ENCODE measurements at places on chromosomes 16 and 17.

DNA sequence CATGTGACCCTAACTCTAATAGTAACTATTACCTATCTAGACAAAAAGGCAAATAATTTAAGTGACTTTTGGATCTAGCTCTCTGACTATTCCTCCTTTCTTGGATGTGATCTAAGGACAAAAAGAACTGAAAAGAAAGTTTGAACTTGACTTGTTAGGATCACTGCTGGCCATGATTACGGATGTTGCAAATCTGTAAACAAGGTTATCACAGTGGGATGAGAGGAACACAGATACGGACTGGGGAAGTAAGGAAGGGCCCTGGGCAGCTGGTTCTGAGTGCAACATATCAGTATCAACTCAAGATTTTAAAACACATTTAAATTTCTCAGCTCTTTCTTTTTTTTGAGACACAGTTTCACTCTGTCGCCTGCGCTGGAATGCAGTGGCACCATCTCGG, 78.7 kb downstream of the MRM3 start:
- DNase-seq = no peak

- DNase-seq = no peak
These were observed 892 bp downstream of the RBFOX3 start for GRCh38 chr17:79609673-79610645.

DNA sequence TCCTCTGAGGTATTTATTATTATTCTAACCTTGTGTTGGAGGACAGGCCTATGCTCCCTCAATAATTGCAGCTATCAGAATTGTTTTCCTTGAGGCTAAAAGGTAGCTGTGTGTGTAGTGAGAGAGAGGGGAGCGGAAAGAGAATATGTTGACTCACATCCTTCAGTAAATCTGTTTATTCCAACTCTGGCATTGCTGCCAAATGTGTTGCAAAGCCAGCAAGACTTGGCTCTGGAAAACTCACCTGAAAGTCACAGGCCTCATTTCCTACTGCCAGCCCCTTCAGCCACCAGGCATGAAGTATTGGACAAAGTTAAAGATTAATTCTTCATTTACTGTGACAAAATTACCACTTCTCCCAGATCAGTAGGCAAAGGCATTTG, 9.6 kb downstream of the CA10 start:
- no peak for DNase-seq

DNA sequence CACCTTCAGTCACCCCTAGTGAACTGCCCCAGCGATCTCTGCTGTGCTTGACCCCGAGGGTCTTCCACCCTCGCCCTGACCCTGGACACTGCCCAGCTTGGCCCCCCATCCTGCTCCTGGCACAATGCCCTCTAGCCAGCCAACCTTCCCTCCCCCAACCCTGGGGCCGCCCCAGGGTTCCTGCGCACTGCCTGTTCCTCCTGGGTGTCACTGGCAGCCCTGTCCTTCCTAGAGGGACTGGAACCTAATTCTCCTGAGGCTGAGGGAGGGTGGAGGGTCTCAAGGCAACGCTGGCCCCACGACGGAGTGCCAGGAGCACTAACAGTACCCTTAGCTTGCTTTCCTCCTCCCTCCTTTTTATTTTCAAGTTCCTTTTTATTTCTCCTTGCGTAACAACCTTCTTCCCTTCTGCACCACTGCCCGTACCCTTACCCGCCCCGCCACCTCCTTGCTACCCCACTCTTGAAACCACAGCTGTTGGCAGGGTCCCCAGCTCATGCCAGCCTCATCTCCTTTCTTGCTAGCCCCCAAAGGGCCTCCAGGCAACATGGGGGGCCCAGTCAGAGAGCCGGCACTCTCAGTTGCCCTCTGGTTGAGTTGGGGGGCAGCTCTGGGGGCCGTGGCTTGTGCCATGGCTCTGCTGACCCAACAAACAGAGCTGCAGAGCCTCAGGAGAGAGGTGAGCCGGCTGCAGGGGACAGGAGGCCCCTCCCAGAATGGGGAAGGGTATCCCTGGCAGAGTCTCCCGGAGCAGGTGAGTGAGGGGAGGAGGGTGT, at the start of gene TNFSF13:
TNFSF13 (plus strand) TSS at position 207 of the 776 bp plus-strand sequence; CDS start at position 497, 290 bp downstream.
- DNase-seq = no peak

GRCh38 chr17:74619077-74619673, 4.4 kb downstream of the CD300E start:
- DNase-seq = no peak

- no peak for DNase-seq
These were observed 208.5 kb downstream of the STX8 start for GRCh38 chr17:9367156-9367555.

GRCh38 chr17:56298846-56299245, 145.6 kb downstream of the ANKFN1 start:
- DNase-seq = no peak

GRCh38 chr17:41537614-41537954, 9.5 kb upstream of the KRT19 start:
- no peak for DNase-seq

GRCh38 chr17:9361188-9361955, 214.2 kb downstream of the STX8 start:
- no peak for DNase-seq
